ENCODE measurements at places on chromosomes 4 and X.

- no peak for DNase-seq
These were observed 86.9 kb upstream of the NEIL3 start for GRCh38 chr4:177222781-177223180.

GRCh38 chrX:114344756-114345349, 239.0 kb upstream of the HTR2C start:
- no peak for DNase-seq

GRCh38 chr4:116906758-116907157, 178.6 kb downstream of the TRAM1L1 start:
- no peak for DNase-seq

DNA sequence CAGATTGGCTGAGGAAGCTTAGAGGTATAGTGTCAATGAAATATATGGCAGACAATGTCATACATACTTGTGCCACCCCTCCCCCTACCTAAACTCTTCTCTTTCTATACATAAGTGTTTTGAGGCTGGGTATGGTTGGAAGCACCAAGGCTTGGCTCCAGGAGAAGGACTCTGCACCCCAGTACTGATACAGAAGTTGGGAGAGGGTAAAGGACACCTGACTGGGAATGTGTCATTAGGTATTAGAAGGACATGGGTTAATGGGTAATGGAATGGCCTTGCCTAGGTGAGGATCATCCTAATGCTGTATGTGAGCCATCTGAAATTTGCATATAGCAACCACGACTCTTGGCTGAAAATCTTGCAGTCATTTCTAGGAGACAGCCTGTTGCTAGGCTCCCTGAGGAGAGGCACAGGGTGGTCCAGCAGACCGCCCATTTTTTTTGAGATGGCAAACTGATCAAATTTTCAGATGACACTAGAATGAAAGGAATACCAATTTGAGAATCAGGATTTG, 26.8 kb upstream of the AP1S2 start:
- DNase-seq, result no peak

- DNase-seq, result no peak
These were observed 92.1 kb downstream of the SCFD2 start for GRCh38 chr4:53273726-53274125.

DNA sequence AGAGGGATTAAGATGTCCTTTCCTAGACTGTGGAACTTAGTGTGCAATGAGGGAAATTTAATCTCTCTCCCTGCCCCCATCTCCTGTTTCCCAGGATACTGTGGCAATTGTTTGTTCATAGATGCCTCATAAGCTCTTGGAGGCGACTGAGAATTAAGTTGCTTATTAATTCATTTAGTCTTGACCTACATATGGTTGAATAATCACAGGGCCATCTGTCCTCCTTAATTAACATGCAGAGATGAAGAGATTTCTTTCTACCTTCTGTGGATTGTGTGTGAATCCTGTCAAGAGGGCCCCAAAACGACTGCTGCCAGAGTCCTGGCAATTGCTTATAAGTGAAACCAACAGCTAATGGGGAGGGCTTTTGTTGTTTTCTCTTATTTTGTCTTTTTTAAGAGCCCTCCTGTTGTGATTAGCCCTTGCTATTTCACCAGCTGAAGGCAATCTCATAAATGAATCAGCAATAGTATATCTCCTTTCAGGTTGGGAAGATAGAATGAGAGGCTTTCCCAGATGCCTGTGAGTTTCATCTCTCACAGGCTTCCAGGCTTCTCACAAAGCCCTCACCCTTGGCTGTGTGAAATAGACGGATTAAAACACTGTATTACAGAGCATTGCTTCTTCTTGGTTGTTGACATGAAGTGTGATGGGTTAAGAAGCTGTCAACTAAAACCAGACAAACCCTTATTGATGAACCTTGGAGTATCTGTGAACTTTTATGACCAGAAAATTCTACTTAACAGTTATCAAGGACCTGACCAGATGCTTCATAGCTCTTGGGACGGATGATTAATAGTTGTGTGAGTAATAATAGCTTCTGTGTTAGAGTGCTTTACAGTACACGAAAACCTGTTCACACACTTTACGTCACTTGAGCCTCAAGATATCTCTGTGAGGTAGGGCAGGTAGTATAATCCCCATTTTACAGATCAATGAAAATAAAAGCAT, 58.5 kb downstream of the PGRMC2 start:
- DNase-seq, result no peak

- no peak for DNase-seq
These were observed 514.7 kb downstream of the CENPC start for GRCh38 chr4:67030636-67031035.

GRCh38 chrX:45803383-45803921, 602.8 kb upstream of the DIPK2B start:
- no peak for DNase-seq

DNA sequence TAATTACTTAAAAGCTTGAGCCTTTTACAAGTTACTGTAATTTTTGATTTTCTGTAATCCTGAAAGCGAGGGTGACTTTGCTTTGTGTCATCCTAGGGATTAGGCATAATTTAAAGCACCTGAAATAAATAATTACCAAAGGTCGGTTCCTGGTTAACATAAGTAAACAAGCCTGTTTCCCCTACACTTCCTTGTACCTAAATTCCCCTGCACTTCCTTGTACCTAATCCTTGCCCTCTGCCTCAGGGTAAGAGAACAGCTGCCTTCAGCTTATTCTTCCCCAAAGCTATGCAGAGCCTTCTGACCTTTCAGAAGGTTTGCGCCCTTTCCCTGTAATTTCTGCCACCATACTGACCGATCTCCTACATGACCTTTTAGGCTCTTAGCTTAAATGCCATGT, 166.1 kb upstream of the PDE5A start:
- no peak for DNase-seq

DNA sequence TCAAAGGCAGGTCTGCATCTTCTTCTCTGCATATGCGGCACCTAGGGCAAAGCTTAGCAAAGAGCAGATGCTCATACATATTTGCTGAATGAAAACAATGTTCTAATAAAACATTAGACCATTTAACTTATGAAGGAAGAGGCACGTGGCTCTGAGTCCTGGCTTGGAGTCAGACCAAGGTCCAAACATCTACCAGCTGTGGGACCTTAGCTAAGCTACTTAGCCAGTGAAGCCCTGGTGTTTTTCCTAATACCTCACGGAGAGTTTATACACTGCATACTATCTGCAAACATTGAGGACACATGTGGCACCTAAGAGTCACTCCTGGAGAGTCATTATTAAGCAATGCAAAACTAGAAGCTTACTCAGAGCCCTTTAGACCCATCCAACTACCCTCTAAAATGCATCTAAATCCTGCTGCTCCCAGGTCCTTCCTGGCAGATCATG, 9.0 kb downstream of the PDGFC start:
- DNase-seq, result no peak

DNA sequence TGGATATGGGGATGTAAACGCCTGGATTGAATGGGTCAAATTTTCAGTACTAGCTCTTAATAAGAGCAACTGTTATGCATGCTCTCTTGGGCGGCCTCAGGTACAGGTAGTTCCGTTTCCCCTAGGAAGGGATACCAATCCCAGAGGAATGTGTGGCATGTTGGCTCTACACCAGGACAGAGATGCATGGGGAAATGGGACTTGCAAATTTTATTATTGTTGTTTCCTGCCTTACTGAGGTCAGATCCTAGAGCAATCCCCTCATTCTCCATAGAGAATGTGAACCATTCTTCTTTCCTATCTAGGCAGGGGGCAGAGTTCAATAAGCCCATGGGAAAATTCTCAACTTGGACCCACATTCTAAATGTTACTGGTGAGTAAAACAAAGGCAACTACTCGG, 361.8 kb upstream of the FGF16 start:
- no peak for DNase-seq

DNA sequence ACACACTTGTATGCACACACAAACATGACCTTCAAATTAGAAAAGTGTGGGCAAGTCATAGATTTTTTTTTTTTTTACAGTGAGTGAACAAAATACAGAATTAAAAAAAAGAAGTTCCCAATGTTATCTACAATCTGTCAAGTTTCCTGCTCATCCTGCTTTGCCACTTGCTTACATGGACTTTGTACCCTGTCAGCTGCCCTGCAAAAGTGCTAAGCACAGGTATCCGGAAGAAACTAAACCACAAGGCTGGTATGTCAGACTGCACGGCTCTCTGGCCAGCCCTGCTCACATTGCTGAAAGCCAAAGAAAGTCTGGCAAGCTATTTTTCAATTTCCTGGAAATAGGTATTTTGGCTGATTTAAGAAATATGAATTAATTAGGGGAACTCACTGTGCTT, 38.9 kb upstream of the BCLAF3 start:
- DNase-seq, result no peak

GRCh38 chr4:119394826-119395225, 72.9 kb upstream of the FABP2 start:
- DNase-seq, result no peak

- DNase-seq, result no peak
These were observed 158.5 kb upstream of the HCCS start for GRCh38 chrX:10952619-10953018.

DNA sequence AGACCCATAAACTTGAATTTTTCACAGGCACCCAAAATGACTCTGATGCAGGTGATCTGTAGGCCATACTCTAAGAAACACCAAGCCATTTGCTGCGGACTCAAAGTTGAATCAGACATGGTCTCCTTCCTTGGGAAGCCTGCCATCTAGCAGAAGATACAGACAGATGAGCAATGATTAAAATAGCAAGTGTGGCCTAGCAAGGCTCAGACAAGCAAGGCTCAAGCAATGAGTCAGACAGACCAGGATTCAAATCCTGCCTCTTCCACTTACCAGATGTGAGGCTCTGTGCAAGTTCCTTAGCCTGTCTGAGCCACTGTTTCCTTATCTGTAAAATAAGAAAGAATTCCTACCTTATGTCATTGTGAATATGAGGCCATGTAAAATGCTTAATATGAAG, 2.3 kb downstream of the CCDC149 start:
- DNase-seq, result no peak

GRCh38 chr4:24249972-24250371, 334.4 kb downstream of the DHX15 start:
- no peak for DNase-seq

- DNase-seq, result no peak
These were observed 43.9 kb downstream of the RAB40A start for GRCh38 chrX:103475381-103475780.

GRCh38 chr4:123954220-123954619, 557.6 kb downstream of the SPRY1 start:
- DNase-seq, result no peak

GRCh38 chrX:15909605-15910004, 55.0 kb upstream of the AP1S2 start:
- DNase-seq, result no peak

DNA sequence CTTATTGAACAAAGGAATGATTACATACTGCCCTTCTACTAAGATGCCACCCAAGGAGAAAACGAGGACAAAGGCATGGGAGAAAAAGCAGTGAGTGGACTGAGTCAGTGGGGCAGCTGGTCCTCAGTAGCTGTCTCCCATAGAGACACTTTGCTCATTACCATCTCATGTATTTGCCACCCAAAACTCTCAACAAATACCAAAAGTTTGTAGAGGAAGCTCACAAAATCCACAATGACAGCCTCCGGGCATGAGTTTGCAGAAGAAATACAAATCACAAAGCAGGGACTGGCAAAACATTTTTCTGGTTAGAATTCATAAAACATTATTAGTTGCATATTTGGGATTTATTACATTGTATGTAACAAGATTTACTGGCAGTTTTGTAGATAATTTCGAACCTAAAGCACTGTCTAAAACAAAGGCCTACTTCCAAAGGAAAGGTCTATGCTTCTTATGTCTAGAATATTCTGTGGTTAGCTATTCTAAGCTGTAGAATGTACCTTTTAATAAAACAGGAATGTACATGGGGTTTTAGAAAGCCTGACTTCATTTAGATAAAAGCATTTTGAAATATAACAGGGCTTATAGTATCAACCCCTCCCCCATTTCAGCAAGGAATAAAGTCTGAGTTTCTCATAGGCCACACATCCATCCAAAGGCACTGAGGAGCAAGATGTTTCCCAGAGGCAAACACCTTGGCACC, 17.7 kb downstream of the PCDH18 start:
- DNase-seq, result no peak

DNA sequence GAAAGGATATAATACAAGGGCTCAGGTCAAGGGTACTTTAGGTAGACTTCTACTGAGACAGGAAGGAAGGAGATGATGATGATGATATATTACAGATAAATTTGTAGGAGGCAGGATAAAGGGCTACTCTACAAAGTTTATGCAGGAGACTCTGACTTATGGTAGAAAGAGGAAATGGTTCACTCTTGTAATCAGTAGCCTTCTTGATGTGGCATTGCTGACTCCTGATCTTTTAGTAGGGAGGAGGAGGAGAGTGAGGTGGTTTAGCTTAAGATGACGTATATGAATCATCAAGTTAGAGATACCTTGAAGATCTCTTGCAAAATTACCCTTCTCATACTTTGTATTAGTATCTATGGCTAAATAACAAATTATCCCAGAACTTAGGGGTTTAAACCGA, 4.7 kb downstream of the BLTP1 start:
- no peak for DNase-seq

- DNase-seq, result no peak
These were observed 1.7 kb upstream of the RRAGB start for GRCh38 chrX:55715847-55716246.

DNA sequence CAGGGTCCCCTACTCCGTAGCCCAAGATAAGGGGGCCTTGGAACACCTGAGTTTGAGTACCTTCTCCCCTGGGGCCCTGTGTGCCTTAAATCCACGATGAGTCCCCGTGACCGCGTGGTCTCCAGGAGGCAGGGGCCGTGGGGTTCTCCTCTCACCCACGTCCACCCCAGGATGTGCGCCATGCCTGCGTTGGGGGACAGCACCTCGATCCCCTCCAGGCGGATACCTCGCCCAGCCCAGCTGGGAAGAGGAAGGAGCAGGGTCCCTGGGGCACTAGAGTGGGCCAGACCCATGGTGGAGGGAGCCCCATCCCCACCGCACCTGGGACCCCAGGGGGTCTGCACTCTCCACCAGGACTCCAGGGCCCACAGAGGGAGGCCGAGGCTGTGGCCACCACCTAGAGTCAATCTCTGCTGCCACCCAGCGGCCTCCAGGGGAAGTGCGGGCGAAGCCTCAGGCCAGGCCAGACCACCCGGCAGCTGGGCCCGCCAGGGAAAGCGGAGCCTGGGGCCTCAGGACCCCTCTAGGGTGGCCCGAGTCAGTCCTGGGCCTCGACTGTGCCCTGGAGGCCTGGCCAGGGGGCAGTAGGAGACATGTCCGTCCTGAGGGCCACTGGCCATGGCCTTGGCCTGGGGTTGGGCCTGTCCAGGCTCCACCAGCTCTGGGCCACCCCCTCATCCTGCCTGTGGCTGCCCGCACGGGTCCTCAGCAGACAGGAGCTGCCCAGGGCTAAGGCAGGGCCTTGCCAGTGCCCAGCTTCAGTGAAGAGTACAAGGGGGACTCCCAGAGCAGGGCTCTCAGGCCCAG, 55.0 kb downstream of the FAM53A start:
- DNase-seq, result peak; percentile 28

GRCh38 chrX:107484002-107484726, 34.7 kb downstream of the FRMPD3 start:
- no peak for DNase-seq

- DNase-seq, result no peak
These were observed 78.5 kb downstream of the NKX6-1 start for GRCh38 chr4:84420608-84421007.

GRCh38 chr4:106584337-106584989, 215.9 kb upstream of the GIMD1 start:
- no peak for DNase-seq

- DNase-seq, result no peak
These were observed 97.1 kb downstream of the MGST2 start for GRCh38 chr4:139762720-139763119.
